ENCODE measurements at places on chromosomes 5 and 9. TPM values are rescaled to one million over a fixed set of nuclear protein-coding genes. Genes with fewer than 3 reads are reported as not detected.

GRCh38 chr9:98794802-98795201 is 1.6 kb downstream of the ANKS6 start:
- no peak for ATAC-seq

DNA sequence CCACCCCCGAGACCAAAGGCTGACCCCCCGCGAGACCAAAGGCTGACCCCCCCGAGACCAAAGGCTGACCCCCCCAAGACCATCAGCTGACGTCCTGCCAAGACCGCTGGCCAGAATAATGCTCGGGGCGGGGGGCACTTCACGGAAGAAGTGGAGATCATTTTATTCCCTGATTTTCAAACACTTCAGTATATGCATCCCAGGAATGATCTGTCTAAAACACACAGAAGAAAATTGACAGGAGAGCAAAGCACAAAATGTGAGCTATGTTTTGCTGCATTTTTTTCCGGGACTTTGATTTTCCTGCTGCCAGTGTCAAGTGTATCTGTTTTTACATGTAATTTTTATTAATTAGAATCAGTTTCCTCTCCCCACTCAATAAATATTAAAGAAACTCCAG is 67.1 kb downstream of the ADAMTS2 start:
- ATAC-seq = no peak

DNA sequence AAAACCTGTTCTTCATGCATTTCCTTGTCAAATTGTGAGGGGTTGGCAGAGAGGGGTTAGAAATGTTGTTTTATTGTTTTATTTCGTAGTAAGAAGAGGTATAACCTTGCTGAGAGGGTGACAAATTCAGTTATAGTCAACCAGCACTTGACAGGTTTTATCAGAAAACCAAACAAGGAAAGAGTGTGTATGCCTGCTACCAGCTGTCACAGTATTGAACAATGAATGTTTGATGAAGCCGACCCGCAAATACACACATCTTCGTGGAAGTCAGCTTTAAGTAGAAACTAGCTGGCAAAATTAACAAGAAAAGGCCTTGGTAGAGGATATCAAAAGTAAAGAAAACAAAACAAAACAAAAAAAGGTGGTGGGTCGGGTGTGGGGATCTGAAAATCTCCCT is 214.6 kb upstream of the TLE4 start:
- no peak for ATAC-seq

DNA sequence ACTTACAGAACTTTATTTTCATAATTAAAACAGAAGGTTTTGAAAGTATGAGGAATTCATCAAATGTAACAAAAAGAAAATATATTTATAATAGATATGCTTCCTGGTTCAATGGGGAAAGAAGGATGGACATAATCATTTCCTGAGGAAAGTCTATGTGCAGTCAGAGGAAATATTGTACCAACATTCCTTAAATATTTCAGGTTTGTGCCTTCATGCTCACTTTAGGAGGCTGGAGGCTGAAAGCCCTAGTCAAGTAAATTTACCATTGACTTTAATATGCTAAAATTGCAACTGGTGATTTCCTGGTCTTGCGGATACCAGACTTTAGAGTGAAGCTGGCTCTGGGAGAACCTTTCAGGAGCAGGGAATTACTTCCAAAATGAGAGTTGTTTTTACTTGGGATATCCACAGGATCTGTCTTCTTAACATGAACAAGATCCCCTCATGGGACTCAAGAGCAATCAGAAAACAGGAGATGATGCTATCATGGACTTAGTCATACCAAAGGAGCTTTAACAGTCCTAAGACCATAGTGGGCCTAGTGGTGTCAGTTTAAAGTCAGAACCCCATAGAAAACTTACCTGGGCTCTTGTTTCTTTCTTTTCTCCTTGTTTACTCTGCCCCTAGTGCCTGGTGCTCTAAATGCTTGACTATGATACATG is 762.8 kb upstream of the GRAMD2B start:
- no peak for ATAC-seq

GRCh38 chr9:14538526-14538925 is 154.7 kb downstream of the ZDHHC21 start:
- ATAC-seq = no peak

Gene IL3
- total RNA-seq = 9.0 TPM
